ENCODE measurements at places on chromosomes 1 and 21.
A peak's percentile ranks its signal among the peaks of the same experiment; 100 is the strongest.

- DNase-seq, result no peak
Observed at GRCh38 chr1:12709091-12709491, 6.8 kb upstream of the AADACL3 start.

- DNase-seq, result no peak
Observed at GRCh38 chr1:65164633-65165032, 16.6 kb downstream of the AK4 start.

DNA sequence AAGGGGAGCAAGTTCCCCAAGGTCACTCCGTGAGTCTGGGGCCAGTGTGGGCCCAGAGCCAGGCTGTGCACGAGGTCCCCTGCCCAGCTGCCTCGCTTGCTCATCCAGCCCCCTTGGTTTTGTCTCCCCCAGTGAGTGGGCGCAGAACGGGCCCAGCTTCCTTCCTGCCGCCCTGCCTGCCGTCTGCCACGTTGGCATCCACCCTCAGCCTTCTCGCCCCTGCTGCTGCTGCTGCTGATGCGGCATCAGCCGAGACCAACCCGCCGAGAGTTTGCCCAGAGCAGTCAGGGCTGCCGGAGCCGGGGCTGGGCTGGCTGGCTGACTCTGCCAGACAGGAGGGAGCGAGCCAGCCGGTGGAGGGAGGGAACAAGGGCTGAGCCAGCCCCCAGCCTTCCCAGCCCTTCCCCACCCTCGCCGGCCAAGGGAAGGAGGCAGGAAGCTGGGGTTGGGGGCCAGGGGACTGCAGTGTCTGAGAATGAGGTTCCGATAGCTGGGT lies 31.4 kb upstream of the WASF2 start:
- peak; percentile 38 for DNase-seq

- no peak for DNase-seq
Observed at GRCh38 chr1:217088011-217088410, 364.8 kb upstream of the ESRRG start.

GRCh38 chr1:9753121-9753531 lies 70.6 kb downstream of the CLSTN1 start:
- no peak for DNase-seq

DNA sequence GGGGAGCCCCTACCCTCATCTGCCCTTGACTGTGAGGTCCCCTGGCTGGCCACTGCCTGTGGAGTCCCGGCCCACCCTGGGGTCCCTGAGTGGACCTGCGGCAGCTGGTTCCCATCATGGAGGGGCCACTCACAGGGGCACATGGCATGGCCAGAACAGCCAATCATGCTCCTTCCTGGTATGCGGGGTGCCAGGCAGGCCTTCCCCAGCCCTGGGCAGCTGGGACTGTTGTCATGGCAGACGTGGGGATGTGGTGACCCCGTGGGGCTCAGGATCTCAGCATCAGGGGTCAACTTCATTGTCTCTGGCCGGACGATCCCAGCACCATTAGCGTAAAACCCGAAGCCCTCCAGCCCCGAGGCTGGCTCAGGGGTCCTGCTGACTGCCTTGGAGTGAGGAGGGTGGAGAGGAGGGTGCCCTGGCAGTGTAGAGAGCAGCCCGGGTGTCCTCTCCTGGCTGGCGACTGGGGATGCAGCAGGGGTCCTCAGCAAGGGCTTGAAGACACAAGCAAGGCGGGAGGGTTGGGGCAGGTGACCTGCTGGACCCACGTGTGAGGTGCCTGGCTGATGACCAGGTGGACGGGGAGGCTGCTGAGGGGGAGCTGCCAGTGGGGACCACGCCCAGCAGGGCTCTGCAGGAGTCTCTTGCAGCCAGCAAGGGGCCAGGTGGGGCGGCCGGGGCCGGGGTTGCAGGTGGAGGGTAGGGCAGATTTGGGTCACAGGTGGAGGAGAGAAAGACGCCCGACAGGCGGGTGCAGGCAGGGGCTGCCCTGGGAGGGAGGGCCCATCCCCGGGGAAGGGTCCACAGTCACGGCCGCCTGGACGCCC lies 45.1 kb downstream of the TRIM11 start:
- DNase-seq, result no peak
